ENCODE measurements at places on chromosomes 4 and X.

GRCh38 chr4:107037199-107037584, 1.1 kb upstream of the DKK2 start:
- no peak for DNase-seq

- DNase-seq: no peak
Measured at GRCh38 chr4:52788806-52789205, 37.6 kb upstream of the ERVMER34-1 start.

- no peak for DNase-seq
Measured at GRCh38 chrX:16137416-16138107, 14.2 kb downstream of the GRPR start.

- DNase-seq: no peak
Measured at GRCh38 chr4:33072298-33073089, 2352.3 kb downstream of the PCDH7 start.

DNA sequence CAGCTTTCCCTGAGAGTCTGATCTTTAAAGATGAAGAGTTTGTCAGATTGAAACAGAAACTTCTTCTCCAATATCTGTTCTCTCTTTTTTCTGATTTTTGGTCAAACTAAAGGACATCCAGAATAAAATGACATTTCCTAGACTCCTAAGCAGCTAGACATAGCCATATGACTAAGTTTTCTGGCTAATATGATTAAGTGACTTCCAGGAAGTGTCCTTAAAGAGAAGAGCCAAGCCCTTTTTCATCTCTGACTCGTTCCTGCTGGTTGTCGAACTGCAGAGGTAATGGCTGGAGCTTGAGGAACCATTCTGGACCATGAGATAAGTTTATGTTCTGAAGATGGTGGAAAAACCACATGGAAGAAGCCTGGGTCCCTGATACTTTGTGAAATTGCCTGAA, 546.0 kb downstream of the BCOR start:
- DNase-seq: no peak

- no peak for DNase-seq
Measured at GRCh38 chr4:78167510-78167909, 110.4 kb downstream of the FRAS1 start.

DNA sequence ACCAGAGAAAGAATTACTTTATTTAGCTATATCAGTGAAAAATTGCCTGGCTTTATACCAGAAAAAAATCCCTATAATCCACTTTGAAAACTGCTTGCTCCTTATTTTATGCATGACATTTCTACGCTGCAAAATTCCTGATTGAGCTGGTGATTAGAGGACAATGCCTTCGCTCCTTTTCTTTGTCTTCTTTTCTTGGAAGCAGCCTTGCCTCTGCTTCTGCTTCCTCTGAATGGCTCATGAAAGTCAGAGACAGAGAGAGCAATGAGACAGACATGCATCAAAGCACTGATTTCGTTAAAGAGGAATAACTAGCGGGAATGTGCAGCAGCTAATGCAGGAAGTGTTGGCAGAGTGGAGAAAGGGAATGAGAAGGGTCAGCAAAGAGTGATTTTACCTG, 294.3 kb upstream of the IGFBP7 start:
- DNase-seq: no peak

DNA sequence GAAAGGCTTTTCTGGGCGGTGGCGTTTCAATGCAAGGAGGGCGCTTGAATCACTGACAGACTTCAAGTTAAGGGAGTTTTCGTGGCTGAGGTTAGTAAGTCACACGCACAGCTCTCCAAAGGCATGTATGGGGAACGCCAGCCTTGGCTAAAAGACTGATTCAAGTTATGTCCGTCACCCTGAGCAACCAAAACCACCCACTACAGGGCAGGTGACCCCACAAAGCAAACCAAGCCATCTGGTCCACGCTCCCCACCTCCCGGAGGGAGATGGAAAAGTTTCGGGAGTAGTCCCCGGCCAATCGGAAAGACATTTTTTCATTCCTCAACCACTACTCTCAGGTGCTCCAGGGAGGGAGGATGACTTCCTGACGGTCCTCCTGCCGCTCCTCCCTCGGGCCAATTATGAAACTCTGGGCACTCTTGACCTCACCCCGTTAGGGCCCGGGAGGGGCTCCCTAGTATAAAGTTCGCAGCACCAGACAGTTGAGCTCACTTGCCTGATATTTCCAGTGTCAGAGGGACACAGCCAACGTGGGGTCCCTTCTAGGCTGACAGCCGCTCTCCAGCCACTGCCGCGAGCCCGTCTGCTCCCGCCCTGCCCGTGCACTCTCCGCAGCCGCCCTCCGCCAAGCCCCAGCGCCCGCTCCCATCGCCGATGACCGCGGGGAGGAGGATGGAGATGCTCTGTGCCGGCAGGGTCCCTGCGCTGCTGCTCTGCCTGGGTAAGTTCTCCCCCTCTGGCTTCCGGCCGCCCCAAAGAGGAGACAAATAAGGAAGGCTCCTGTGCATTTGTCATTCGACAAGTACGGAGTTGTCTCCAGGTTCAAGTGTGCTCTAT, at the start of gene EREG:
Gene EREG, plus strand, starts transcription at position 494 of the 840 bp plus-strand sequence. Its CDS starts 164 bp downstream, at position 658.
- no peak for DNase-seq

DNA sequence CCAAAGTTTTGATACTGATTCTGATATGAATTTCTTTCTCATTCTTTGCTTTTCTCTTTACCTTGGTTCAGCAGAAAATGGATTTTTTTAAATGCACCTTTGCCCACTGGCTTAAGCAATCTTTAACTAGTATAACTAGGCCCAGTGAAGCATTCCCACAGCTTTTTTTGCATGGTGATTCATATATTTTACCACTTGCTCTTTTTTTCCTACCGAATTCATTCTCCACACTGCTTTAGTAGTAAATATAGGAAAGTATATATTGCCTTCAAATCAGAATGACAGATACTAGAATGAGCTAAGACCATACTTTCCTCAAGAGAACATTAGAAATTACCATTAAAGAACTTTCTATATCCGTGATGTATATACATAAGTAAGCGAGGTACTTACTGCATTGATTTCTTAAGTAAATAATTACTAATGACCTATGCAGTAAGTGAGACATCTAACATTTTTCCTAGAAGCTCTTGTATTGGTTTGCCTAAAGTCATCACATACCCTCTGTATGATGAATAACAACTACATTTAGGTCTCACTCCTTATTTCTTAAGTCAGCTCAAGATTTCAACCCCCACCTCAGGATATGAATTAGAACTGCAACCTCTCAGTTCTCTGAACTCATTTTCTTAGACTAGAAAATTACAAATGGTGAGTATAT, 44.2 kb downstream of the SLC4A4 start:
- no peak for DNase-seq

DNA sequence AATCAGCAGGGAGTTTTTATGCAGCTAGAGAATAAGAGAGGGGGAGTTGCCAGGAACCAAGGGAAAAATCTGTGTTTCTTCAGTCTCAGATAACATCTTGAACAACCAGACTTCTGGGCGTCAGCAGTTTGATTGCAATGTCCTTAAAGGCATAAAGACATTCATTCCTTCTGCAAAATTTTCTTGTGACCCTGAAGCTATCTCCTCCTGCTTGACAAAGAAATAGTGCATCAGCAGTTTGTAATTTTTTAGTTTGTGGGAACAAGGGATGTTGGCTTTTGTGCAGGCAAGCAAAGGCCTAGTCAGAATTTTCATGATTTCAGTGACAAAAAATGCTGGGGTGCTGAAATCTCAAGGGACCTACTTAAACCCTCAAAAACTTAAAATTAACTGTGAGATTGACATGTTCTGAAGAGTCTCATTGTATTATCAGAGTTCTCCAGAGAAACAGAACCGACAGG, 125.8 kb upstream of the UNC5C start:
- no peak for DNase-seq

- DNase-seq: no peak
Measured at GRCh38 chr4:168844353-168845049, 165.6 kb downstream of the CBR4 start.

- no peak for DNase-seq
Measured at GRCh38 chr4:147638942-147639341, 21.7 kb downstream of the TMEM184C start.

GRCh38 chr4:81447566-81448229, 24.0 kb downstream of the RASGEF1B start:
- DNase-seq: no peak

DNA sequence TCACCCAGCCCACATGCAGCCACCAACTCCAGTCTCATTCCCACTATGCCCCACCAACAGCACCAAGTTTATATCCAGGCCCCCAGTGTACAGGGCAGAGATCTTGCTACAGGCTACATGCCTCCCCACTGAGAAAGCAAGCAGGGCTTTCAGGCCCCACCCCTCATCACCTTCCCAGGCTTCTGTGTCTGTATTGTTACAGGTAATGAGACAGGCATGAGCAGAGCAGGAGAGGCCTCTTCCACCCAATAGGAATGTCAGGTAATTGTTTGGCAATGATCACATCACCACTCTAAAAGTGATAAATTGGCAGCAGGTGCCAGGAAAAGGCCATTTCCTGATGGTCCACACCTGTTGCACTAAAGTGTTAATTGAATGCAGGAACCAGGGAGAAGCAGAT, 102.5 kb downstream of the ZNF518B start:
- no peak for DNase-seq

GRCh38 chrX:69055193-69055592, 110.1 kb downstream of the PJA1 start:
- no peak for DNase-seq
